ENCODE measurements at places on chromosomes 16 and 17.

GRCh38 chr17:76542984-76543383 lies 3.1 kb downstream of the PRCD start:
- no peak for DNase-seq

DNA sequence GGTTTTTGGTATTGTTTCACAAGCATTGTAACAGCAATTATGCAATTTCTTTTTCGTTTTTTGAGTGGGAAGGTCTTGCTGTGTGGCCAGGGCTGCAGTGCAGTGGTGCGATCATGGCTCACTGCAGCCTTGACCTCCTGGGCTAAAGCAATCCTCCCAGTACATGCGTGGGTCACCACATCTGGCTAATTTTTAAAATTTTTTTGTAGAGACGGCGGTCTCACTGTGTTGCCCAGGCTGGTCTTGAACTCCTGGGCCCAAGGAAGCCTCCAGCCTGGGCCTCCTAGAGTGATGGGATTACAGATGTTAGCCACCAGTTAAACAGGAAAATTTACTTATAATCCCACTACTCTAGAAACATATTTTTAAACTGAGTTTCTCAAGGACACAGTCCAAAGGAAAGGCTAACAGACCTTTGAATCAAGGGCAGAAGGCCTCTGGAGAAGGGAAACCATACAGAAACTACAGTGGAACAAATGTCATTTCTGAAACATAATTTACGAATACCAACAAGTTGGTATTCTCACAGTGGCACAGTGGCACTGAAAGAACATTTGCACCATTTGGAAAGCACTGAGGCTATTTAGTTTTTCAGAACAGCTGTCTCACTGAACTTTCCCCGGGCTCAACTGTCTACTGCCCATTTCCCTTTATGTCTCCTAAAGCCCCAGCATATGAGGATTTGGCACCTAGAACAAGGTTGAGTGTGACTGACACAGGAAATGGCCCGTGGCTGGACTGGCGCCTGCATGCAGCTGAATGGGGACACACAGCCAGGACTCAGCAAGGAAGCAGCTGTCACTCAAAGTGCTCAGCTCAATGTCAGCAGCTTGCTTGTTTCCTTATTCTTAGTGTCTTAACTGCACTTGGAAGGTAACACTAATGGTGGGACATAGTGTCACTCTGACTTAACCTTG lies 2.8 kb upstream of the PRKAR1A start:
- no peak for DNase-seq

DNA sequence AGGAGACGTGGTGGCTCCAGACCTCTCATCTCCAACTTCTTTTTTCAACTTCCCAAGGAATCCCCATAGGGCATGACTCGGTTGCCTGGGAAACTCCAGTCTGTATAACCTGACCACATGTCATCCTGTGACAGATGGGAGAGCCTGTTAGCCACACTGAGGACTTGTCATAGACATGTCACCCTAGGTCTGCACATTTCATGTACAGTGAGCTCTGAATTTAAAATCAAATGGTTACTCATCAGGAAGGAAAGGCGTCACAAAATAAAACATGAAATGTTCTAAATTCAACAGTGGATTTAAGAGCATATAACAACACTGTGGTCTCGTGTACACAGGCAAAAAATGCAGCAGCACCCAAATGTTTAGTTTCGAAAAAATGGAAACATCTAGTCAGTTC lies 22.2 kb upstream of the ADAMTS18 start:
- no peak for DNase-seq

DNA sequence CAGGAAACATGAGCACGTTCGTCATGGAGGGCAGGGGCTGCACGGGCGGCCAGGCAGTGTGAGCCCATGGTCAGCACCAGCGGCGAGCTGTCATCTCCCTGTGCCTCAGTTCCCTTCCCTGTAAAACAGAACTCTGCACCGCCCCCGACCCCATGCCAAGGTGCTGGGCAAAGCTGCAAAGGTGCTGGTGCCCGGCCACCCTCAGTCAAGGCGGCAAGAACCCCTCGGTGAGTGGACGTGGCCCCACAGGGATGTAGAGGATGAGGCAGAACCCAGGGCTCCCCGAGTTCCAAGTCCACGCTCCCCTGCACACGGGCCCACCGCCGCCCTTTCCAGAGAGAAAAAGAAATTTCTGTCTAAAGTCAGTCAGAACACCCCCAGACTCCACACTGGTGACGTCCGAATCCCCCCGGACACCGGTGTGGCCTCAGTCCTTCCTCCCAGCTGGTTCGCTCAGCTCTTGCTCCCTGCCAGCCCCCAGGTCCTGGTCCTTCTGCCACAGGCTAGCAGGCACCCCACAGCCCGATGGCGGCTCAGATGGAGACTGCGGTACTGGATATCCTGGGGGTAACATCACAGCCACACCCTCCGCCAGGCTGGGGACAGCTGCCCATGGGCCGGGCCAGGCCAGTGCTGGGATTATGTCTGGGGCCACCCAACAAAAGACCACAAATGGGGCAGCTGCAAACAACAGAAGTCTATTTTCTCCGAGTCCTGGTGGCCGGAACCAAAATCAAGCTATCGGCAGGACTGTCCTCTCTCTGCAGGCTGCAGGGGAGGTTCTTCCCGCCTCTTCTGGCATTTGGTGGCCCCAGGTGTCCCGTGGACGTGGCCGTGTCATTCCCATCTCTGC lies 14.4 kb upstream of the BAHCC1 start:
- DNase-seq = no peak

DNA sequence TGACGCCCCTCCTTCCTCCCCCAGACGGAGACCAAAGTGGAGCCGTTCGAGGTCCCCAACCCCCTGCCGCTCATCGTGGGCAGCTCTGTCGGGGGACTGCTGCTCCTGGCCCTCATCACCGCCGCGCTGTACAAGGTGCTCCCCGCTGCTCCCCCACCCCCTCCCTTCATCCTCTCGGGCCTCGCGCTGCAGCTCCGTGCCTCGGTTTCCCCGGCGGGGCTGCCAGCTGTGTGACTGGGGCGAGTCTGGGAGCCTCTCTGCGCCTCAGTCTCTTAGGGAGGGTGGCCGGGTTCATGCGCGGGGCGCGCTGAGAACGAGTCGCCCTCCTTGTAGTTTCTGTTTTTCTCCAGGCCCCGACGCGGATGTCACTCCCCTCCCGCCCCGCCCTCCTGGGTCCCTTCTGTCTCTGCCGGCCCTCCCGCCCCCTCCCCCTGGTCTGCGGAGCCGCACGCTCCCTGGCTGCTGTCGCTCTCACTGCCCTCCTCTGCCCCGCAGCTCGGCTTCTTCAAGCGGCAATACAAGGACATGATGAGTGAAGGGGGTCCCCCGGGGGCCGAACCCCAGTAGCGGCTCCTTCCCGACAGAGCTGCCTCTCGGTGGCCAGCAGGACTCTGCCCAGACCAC lies 23.7 kb upstream of the ITGAX start:
- peak; percentile 37 for DNase-seq

DNA sequence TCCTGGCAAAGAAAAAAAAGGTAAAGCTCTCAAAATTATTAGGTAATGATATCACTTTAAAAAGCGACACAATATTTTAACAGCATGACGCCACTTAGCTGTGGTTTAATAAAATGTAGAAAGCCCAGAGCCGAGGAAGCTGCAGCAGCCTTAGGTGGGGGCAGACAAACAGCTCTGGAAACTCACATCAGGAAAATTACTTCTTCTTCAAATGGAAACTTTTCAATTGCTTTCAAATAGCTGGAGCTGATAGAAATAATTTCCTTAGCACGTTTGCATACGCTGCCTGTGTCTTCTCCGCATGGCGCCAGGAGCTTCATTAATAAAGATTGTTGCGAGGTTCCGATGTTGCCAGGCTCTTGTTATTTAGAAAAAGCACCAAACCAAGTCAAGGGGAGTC lies 835.3 kb upstream of the EEF2KMT start:
- DNase-seq = no peak
